SK-MEL-5 (cell line): ENCODE measurements at places on chromosomes 6 and 20. TPM values are rescaled to one million over a fixed set of nuclear protein-coding genes. Genes with fewer than 3 reads are reported as not detected.

- no peak for DNase-seq
These were observed 177.5 kb upstream of the CST7 start for GRCh38 chr20:24771542-24772061.

Gene PSORS1C2
- not detected in 2 replicates for total RNA-seq

- DNase-seq, result no peak
These were observed 90.7 kb upstream of the PRDM1 start for GRCh38 chr6:105995391-105995865.

GRCh38 chr20:51500311-51500710 is 42.2 kb downstream of the NFATC2 start:
- no peak for DNase-seq

DNA sequence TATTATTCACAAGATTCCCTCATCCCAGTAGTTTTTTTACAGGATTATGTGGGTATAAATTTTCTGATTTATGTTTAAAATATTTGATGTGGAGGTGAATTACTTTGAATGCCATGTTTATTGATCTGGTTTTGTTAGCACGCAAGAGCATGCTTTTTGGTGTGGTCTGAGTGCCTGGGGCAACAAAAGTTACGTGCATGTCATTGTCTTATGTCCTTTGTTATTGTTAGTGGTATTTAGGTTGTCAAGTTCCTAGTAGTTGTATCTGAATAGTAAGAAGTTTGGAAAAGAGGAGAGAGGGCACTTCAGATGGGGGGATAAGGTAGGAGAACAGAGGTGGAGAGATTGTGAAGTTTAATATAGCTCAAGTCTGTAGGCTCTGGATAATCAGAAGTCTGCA is 95.0 kb downstream of the ATRN start:
- DNase-seq, result no peak
